Suprapubic skin (tissue), 4 donors: ENCODE measurements at places on chromosomes 12 and 14.

DNA sequence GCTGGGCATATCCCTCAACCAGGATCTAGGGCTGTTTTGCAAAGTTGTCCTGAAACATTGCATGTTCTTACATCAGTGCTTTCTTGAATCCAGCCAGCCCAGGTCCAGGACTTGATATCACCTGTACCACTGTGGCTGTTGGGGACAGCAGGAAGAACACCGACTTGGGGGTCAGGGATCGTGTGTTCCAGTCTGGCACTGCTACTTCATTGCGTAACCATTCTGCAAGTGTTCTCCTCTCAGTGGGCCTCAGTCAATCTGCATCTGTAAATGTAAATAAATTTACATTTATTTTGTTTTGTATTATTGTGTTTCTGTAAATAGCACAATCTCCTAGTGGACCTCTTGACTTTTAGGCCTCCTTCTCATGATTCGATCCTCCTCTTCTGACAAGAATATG lies 167.3 kb downstream of the SUDS3 start:
- H3K36me3 ChIP-seq: no peaks in the 10 kb centered on the region
- H3K4me1 ChIP-seq: no peaks in the 10 kb centered on the region

- DNase-seq: no peak
- H3K4me3 ChIP-seq: no peak overlapping the region
- H3K36me3 ChIP-seq: no peaks in the 10 kb centered on the region
- no peaks in the 10 kb centered on the region for H3K27me3 ChIP-seq
Measured at GRCh38 chr12:101439236-101439635, 31.7 kb upstream of the ARL1 start.

DNA sequence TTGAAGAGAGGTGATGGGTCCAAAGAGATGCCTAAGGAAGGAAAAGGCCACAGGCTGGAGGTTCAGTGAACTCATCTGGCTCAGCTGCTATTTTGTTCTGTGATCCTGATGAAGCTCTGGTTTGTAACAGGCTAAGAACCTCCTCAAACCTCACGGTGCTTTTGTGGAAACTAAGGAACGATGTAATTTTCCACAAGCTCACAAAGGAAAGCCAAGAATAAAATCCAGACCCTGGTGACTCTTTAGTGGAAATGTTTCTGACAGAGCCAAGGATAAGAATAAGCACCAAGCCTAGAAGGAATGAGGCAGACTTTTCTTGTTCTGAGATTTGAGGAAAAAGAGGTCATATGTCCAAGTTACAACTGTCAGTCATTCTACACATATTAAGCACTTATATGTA lies 93.6 kb downstream of the SLC24A4 start:
- no peak for DNase-seq
- H3K27me3 ChIP-seq: peaks cover 2% of the 10 kb centered on the region
- no peaks in the 10 kb centered on the region for H3K4me1 ChIP-seq
- H3K4me3 ChIP-seq: no peak overlapping the region

DNA sequence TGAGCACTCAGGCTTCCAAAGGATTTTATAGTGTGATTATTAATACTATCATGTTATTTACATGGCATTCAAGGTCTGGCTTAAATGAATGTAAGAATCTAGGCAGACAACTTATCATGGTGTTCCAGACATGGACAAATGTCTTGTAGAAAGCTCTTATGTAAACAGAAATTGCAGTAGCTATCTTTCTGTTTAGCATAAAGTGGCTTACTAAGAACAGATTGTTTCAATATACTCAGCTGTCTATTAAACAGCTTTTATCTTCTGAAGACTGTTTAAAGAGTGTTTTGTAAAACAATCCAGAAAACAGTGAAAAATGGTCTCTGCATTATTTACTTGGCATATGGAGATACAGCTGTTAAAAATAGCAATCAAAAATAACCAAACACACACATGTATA lies 1061.8 kb upstream of the SEL1L start:
- no peak for DNase-seq
- H3K36me3 ChIP-seq: no peaks in the 10 kb centered on the region
- no peak overlapping the region for H3K4me3 ChIP-seq
- no peak overlapping the region for H3K27ac ChIP-seq

- DNase-seq: no peak
- H3K27me3 ChIP-seq: no peaks in the 10 kb centered on the region
- H3K4me1 ChIP-seq: peaks cover 4% of the 10 kb centered on the region
Measured at GRCh38 chr14:55425091-55425490, 13.5 kb upstream of the ATG14 start.

DNA sequence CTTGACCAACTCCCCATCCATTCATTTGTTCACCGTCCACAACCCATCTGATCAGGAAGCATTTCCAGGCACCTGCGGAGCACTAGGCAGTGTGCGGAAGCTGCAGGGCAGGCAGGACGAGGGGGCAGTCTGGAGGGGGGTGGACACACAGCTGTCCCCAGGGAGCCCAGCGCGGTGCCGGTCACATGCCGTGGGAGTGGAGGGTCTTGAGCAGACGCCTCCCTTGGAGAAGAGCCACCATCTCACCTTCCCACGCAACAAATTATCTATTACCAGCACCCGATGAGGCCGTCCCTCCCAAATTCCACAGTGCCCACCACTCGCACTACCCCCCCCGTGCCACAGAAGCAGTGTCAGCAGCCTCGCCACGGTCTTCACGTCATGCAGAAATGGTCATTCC lies 10.8 kb downstream of the DLK1 start:
- H3K4me1 ChIP-seq: no peaks in the 10 kb centered on the region
- DNase-seq: peak; percentile 65
- H3K4me3 ChIP-seq: no peak overlapping the region
- H3K27me3 ChIP-seq: peaks cover 28% of the 10 kb centered on the region
- no peak overlapping the region for H3K27ac ChIP-seq
- no peaks in the 10 kb centered on the region for H3K36me3 ChIP-seq

- no peak for DNase-seq
- peaks cover 53% of the 10 kb centered on the region for H3K27me3 ChIP-seq
- no peak overlapping the region for H3K4me3 ChIP-seq
- no peaks in the 10 kb centered on the region for H3K36me3 ChIP-seq
Measured at GRCh38 chr14:101499080-101499479, 62.2 kb upstream of the DIO3 start.
